ENCODE measurements at places on chromosomes 7 and 10.

- H3K27ac ChIP-seq = no peak overlapping the region
- no peak for DNase-seq
- no peaks in the 10 kb centered on the region for H3K36me3 ChIP-seq
Measured at GRCh38 chr7:81680120-81680519, 89.7 kb downstream of the HGF start.

- no peak overlapping the region for H3K27ac ChIP-seq
- no peak overlapping the region for H3K4me3 ChIP-seq
- no peaks in the 10 kb centered on the region for H3K4me1 ChIP-seq
- DNase-seq = no peak
Measured at GRCh38 chr10:91201213-91201996, 19.1 kb upstream of the PCGF5 start.

GRCh38 chr10:76015245-76015644 is 583.8 kb downstream of the LRMDA start:
- DNase-seq = no peak
- no peaks in the 10 kb centered on the region for H3K36me3 ChIP-seq
- no peaks in the 10 kb centered on the region for H3K4me1 ChIP-seq
- H3K27ac ChIP-seq = no peak overlapping the region

DNA sequence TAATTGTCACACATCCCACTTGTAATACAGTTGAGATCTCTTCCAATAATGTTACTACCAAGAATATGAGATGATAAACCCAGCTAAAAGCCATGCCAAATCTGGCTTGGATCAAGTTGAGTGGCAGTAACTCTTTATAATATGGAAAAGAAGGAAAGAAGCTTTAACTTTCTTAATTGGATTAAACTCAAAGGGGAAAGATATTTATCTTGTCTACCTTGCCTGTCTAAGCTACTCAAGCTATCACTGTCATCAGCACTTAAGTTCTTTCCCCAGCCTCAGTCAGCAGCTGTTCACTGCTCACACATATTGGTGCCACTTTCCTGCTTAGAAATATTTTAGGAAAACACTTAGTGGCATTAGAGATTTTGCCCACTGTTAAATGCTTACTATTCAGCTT is 350.7 kb downstream of the IPMK start:
- no peak overlapping the region for H3K4me3 ChIP-seq
- no peak overlapping the region for H3K27ac ChIP-seq

DNA sequence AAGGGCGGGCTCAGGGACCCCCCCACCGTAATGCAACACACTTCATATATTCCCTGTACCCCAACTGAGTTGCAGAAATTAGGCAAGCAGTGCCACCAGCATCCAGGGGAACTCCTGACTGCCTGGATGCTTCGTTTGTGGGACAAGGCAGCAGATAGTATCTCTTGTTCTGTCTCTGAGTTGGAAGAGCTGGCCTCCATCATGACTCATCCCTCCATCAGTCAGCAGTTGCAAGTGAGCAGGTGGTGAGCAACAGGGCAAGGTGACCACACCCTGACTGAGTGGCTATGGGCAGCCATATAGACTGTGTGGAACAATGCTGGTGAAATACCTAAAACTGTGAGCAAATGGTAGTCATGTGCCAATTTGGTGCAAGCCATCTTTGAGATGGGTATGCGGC is 22.8 kb upstream of the ADAMTS14 start:
- no peak overlapping the region for H3K27ac ChIP-seq
- no peaks in the 10 kb centered on the region for H3K4me1 ChIP-seq
- no peaks in the 10 kb centered on the region for H3K27me3 ChIP-seq
- DNase-seq = no peak
- H3K4me3 ChIP-seq = no peak overlapping the region

GRCh38 chr10:88439932-88440331 is 143.2 kb downstream of the RNLS start:
- H3K4me1 ChIP-seq = no peaks in the 10 kb centered on the region
- H3K36me3 ChIP-seq = no peaks in the 10 kb centered on the region
- no peaks in the 10 kb centered on the region for H3K27me3 ChIP-seq
- no peak for DNase-seq
- no peak overlapping the region for H3K4me3 ChIP-seq

Measured in endothelial cell of umbilical vein (primary cell).